ENCODE measurements at places on chromosomes 11 and 22.

- no peak for DNase-seq
Measured at GRCh38 chr22:31102441-31103081, 4.8 kb downstream of the SELENOM start.

- no peak for DNase-seq
Measured at GRCh38 chr11:34158661-34159060, 53.2 kb downstream of the NAT10 start.

GRCh38 chr11:73193251-73194033 is 24.6 kb upstream of the P2RY2 start:
- no peak for DNase-seq

DNA sequence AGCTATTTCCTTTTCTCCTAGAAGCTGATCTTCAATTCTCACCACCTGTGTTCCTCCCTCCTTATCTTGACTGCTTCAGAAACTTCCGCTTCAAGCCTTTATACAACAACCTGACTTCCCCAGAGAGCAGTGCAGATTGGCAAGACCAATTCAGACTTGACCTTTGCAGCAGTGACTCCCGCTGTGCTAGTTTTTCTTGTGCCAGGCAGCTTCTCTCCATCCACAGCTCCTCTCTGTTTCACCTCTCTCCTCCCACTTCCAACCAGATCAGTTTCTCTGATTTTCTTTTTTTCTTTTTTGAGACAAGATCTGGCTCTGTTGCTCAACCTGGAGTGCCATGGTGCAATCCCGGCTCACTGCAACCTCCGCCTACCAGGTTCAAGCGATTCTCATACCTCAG is 74.3 kb downstream of the GRAMD1B start:
- no peak for DNase-seq

DNA sequence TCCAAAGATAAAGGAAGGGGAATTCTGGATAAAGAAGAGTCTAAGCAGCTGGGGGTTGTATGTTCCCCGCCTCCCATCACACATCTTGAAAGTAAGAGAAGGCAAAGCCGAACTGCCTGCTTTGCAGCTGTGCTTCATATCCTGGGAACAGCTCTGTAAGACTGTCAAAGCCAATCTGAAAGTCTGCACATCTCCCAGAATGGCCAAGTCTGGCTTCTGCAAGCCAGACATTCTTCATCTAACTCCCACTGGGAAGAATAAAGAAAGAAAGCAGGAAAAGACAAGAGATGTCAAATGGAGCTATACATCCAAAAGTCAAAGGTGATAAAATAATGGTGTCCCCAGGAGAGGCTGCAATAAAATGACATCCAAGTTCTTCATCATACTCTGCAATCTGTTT is 15.4 kb downstream of the MORC2 start:
- no peak for DNase-seq

DNA sequence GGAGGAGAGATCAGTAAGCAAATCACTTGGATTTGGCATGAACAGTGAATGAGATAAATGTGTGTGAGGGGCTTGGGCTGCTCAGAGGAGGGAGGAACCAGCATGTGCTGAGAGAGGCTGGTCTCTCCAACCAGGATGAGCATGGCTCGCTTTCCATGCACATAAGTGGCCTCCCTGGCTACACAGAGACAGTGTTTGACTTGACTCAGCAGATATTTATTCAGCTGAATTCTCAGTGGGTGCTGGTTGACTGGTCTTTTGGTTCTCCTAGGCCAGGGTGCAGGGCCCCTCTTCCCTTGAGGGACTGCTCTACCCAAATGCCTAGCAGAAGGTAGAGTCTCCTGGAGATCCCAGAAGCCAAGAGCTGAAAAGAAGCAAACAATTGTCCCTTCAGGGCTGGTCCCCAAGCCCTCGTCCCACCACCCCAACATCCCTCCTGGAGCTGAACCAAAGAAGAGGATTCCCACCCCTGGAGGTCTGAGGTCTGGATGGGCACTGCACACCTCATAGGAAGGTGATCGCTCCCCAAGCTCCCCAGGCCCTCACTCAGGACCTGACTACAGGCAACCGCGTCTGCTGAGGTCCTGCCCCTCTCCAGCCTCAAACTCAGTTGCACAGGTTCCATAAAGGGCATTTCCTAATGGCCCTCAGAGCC is 3.3 kb upstream of the TRIM29 start:
- no peak for DNase-seq

DNA sequence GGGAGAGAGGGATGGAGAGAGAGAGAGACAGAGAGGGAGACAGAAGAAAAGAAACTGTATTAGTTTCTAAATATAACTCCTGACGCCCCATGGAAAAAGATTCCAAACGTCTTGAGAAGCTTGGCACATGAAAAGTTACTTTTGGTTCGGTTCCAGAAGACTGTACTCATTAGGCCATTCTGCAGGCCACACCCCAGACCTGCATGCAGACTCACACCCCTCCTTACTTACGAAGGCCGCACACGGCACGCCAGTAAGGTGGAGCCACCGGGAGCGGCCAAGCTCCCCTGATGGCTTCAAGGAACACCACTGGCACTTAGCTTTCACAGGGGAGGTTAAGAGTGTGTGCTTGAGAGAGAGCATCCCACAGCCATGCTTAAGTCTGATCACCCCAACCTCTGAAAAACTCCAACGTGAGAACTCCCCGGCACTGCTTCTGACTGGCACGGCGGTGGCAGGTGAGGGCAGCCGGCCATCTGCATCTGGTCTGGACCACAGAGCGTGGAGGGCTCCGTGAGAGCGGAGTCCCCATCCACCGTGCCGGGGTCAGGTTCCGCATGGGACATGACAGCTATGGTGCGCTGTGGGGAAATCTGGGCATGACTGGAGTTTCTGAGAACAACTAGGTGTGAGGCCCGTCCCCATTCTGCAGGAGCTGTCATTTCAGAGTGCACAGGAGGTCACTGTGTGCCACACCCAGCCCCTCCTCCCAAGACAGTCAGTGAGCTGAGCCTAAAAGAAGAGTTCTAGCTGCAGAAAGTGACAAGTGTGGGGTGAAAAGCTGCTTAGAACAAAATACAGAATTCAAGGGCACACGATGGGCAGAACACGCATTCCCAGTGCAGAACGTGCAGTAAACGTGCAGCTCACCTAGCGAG is 62.4 kb downstream of the MYH9 start:
- no peak for DNase-seq

DNA sequence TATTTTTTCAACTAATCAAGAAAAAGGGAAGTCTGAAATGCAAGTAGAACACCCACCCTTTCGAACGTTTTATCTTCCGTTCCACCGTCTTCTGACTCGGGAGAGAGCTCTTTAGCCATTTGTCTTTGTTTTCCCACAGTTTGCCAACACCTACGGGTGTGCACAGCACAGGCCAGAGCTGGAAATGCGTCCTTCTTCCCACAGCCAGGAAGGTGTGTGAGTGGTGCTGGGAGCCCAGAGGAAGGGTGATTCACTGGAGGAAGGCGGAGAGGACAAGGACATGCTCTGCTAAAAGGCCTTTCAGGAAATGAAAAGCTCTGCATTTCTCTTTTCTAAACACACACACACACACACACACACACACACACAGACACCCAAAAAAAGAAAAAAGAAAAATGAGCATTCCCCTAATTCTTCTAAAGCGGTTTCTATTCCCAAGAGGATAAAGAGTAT is 18.5 kb downstream of the ENDOD1 start:
- DNase-seq, result no peak

DNA sequence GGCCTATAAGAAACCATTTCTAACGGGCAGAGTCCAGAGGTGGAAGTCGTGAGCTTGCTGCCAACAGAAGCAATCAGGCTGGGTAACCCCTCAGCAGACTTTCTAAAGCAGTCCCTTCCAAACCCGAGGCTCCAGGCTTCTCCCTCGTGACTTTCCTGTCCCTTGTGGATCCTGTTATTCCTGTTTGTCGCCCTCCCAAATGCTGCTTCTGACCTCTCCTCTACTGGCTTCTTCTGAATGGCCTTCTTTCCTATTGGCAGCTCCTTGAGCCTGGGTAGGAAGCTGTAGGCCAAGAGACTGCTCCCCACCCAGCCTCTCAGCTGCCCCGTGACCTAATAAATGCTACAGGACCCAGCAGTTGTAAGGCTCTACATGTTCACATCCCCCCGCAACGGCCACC is 35.0 kb downstream of the MAFF start:
- DNase-seq, result no peak

- no peak for DNase-seq
Measured at GRCh38 chr11:116911976-116912734, 74.7 kb upstream of the APOA1 start.

GRCh38 chr11:123578778-123579481 is 75.5 kb downstream of the SCN3B start:
- no peak for DNase-seq

DNA sequence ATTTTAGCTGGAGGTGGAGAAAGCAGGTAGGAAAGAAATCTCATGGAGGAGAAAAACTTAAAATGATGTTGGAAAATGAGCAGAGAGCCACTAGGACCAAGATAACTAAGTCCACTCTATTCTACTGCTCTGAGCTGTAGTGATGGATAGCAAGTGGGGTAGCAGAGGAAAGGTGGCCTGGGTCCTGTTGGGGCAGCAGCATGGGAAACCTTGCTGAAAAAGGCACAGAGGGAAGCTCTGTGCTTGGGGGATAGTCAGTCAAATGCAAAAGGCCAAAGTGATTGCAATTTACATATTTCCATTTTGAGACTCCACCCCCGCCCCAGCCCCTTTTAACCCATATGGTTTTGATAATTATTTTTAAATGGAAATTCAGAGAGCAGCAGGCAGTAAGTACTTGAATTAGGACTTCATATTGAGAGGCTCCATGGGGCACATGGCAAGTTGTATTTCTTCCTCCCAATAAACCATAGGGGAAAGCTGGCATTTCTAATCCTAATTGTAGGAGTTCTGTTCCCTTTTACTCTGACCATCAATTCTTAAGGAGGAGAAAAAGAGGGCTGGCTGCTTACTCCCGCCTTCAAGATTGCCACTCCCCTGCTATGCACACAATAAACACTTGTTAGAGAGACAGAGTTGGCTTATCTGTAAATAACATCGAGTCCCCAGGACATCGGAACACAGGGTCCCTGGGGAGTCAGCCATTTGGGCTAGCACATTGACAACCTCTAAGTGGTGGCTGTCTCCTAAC is 1341.5 kb upstream of the TENM4 start:
- DNase-seq, result no peak

DNA sequence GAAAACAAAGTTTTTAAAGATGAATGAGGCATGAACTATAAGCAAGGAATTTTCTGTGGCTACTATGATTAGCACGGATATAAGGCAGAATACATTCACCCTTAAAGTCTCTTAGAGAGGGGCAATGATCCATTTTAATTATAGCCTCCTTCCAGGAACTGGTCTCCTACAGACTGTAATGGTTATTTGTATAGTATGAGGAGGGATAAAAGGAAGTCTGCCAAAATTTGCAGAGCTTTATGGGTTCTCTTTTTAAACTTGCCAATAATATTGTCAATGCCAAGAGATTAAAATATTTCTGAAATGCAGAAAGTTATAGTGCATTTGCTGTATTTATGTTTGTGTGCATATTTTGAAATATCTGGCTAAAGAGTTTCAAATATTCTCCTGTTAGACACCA is 271.4 kb upstream of the LUZP2 start:
- DNase-seq, result no peak

DNA sequence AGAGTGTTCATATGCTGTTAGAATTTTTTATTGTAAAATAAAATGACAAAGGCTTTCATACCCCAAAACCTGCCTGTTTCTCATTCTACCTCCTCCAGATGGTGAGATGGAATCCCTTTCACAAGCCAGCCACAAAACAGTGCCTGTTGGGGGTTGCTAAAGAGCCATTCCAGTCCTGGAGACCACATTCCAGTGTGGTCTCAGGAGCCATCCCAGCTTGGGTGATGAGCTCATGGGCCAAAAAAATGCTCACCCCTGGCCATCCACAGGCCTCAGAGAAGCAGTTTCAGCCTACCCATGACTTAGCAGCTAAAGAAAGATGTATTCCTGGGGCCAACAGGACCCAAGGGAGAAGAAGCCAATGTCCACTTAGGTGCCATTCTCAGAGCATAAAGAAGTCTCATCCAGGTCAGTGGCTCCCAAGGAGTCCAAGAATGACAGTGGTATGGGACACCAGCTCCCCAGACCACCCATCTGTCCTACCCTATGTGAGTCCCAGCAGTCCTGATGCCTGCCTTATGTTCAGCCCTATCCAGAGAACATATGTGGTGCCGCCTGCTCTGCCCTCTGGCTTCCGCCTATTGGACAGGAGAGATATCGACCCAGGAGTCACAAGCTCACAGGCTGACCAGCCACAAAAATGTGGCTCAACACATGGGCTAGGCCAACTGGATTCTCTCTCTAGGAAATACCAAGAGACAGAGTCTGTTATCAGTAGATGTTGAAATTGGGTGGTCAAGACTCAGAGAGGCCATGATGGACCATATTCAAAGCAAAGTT is 26.4 kb downstream of the C11orf91 start:
- no peak for DNase-seq

DNA sequence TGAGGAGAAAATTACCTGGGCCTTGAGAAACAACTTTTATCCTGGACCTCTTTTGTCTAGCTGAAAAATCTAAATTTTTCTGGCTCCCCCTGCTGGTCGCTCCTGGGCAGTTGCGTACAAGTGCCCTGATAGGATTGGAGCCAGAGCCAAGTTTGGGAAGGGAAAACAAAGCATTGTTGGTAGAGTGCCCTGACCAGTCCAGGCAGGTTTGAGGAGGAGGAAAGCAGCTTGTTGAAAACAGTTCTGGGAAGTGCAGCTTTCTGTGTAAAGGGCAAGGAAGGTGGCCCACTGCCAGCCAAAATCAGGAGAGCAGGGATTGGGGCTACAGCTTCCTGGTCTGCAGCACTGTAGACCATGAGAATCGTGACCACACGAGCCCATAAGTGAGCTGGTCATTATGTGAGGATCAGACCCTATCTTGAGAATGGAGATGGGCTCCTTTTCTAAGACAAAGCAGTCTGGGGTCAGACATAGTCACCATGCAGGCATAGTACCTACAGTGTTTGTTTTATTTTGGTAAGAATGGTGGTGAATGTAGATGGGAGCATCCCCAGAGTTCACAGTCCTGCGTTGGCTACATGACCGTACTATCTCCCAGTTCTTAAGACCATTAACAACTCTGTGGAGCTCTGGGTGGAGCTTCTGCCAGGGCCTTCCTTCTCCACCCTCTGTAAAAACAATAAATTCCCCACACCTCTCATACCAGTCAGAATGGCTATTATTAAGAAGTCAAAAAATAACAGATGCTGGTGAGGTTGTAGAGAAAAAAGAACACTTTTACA is 21.3 kb upstream of the PIK3IP1 start:
- peak; percentile 65 for DNase-seq

- no peak for DNase-seq
Measured at GRCh38 chr22:23256986-23257888, 76.9 kb downstream of the BCR start.

- DNase-seq, result peak; percentile 67
Measured at GRCh38 chr22:38180841-38181452, 683 bp downstream of the PLA2G6 start.
